ENCODE measurements at places on chromosomes 1 and 21. TPM values are rescaled to one million over a fixed set of nuclear protein-coding genes. Genes with fewer than 3 reads are reported as not detected.

GRCh38 chr21:30146558-30147282 is 19.9 kb downstream of the CLDN17 start:
- H3K36me3 ChIP-seq, result no peaks in the 10 kb centered on the region
- no peak overlapping the region for H3K4me3 ChIP-seq
- H3K27ac ChIP-seq, result no peak overlapping the region
- no peaks in the 10 kb centered on the region for H3K4me1 ChIP-seq
- no peaks in the 10 kb centered on the region for H3K27me3 ChIP-seq

DNA sequence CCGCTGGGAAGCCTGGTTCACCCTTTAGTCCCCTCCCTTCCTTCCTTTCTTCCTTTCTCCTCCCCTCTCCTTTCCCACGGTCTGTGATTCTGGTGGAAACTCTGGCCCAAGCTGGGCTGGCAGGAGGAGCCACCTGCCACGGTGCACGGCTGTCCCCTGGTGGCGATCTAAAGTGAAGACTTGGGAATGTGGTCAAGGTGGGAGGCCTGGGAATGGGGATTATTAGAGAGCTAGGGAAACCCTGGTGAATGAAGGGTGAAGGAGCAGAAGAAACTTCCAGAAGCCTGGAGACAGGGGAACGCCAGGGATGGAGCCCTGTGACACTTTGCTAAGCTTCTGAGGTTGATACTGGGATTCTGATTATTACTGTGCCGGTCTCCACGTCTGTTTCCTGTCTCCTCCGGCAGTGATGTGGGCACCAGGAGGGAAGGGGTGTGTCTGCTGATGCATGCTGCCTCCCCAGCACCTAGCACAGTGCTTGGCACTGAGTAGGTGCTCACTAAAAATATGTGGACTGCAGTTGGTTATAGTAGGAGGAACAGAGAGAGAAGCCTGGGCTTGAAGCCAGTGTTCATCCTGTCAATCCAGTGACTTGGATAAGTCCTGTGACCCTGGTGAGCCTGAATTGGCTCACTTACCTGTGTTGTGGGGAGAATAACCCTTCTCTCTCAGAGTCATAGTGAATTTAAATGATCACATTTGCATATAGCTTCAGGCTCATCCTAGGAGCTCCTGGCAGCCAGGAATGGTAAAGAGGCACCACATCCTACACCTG is 71.2 kb upstream of the NBPF3 start:
- peaks cover 6% of the 10 kb centered on the region for H3K4me1 ChIP-seq
- peak; percentile 82 for DNase-seq
- no peak overlapping the region for H3K27ac ChIP-seq
- no peaks in the 10 kb centered on the region for H3K27me3 ChIP-seq
- H3K36me3 ChIP-seq, result no peaks in the 10 kb centered on the region

- no peaks in the 10 kb centered on the region for H3K36me3 ChIP-seq
- no peaks in the 10 kb centered on the region for H3K27me3 ChIP-seq
- H3K4me3 ChIP-seq, result peak overlapping the region; percentile 7
- DNase-seq, result peak; percentile 73
Measured at GRCh38 chr1:160046494-160047110, 14.8 kb upstream of the PIGM start.

DNA sequence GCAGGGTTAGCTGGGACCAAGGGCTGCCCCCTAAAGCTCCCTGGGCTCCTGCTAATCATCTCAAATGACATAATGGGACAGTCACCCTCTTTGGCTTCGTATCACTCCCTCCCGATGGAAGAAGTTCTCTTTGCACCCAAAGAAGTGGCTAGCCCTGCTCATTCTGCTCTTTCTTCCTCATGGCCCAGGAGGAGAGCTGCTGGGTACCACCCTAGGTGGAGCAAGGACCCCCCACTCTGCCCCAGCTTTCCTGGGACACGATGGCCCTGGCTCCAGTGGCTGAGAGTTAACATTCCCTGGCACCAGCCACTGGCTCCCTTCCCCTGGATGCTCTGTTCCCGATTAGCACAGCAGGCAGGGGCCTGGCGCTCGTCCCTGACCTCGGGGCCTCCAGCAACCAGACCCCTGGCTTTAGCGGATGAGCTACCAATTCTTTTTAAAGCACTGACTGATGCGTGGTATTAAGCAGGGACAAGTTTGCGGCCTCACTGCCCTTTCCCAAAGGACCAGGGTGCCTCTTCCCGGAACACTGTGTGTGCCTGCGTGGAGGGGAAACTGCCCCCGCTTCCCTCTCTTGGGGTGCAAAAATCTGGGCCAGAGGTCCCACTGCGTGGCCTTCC is 1.2 kb downstream of the MYOM3 start:
- no peak overlapping the region for H3K4me3 ChIP-seq
- H3K4me1 ChIP-seq, result peaks cover 13% of the 10 kb centered on the region
- no peak overlapping the region for H3K27ac ChIP-seq
- H3K27me3 ChIP-seq, result no peaks in the 10 kb centered on the region
- no peaks in the 10 kb centered on the region for H3K36me3 ChIP-seq

GRCh38 chr1:66214901-66215300 is 319.1 kb upstream of the SGIP1 start:
- H3K27me3 ChIP-seq, result no peaks in the 10 kb centered on the region
- no peaks in the 10 kb centered on the region for H3K4me1 ChIP-seq
- no peak overlapping the region for H3K27ac ChIP-seq
- H3K36me3 ChIP-seq, result no peaks in the 10 kb centered on the region
- no peak overlapping the region for H3K4me3 ChIP-seq

DNA sequence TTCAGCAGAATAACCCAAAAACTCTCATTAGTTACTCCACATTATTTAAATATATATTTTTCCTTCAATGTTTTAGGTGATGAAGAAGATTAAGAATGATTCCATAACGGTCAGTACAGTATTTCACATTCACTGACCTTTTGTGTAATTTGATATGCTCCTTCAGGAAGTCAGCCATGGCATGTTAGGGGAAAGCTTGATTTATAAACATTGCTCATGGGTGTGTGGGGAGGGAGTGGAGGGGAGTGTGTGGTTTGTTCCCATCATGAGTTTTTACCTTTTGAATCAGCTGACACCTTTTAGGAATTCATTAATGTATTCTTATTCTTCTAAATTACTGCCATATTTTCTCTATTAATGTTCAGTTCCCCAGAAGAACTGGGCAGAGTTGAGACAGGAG is 240.2 kb downstream of the ATG4C start:
- no peak overlapping the region for H3K27ac ChIP-seq
- no peaks in the 10 kb centered on the region for H3K27me3 ChIP-seq
- H3K4me3 ChIP-seq, result no peak overlapping the region

THBS3 gene
- polyA plus RNA-seq, result 27.9 TPM

All from stomach (tissue), 19 donors.